ENCODE measurements at places on chromosomes 6 and 20. TPM values are rescaled to one million over a fixed set of nuclear protein-coding genes. Genes with fewer than 3 reads are reported as not detected.

Gene TCP11
- 0.83 TPM for total RNA-seq

Gene MRS2
- total RNA-seq = 25.9 TPM

Gene CLDN20
- total RNA-seq = not detected

Gene C6orf118
- not detected for total RNA-seq

Gene ADGB
- total RNA-seq = not detected

DNA sequence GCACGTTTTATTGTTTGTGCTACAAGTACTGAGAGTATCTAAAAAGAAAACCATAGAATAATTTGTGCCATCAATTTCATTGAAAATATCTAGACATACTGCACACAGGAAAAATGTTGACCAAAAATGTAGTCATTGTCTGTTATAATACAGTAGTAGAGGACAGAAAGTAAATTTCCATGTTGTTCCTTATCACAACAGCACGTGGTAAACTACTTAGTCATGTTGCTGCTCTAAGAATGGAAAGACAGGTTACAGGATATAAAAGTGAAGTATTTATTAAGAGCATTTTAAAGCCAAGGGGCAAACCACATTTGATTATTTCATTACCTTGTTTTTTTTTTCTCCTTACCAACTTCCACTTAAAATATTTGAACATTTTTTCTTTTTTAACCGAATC, 89.0 kb upstream of the CEP85L start:
- H3K27ac ChIP-seq = no peak overlapping the region
- no peak overlapping the region for H3K4me3 ChIP-seq
- H3K27me3 ChIP-seq = no peaks in the 10 kb centered on the region
- no peak for DNase-seq
- H3K36me3 ChIP-seq = no peaks in the 10 kb centered on the region

- H3K27me3 ChIP-seq = no peaks in the 10 kb centered on the region
- no peak overlapping the region for H3K27ac ChIP-seq
- no peak overlapping the region for H3K4me3 ChIP-seq
- DNase-seq = no peak
Observed at GRCh38 chr6:146813554-146813953, 214.8 kb downstream of the ADGB start.

GRCh38 chr6:125446011-125446410, 144.2 kb upstream of the HDDC2 start:
- no peak for DNase-seq
- H3K27ac ChIP-seq = no peak overlapping the region
- peaks cover 11% of the 10 kb centered on the region for H3K4me1 ChIP-seq

DNA sequence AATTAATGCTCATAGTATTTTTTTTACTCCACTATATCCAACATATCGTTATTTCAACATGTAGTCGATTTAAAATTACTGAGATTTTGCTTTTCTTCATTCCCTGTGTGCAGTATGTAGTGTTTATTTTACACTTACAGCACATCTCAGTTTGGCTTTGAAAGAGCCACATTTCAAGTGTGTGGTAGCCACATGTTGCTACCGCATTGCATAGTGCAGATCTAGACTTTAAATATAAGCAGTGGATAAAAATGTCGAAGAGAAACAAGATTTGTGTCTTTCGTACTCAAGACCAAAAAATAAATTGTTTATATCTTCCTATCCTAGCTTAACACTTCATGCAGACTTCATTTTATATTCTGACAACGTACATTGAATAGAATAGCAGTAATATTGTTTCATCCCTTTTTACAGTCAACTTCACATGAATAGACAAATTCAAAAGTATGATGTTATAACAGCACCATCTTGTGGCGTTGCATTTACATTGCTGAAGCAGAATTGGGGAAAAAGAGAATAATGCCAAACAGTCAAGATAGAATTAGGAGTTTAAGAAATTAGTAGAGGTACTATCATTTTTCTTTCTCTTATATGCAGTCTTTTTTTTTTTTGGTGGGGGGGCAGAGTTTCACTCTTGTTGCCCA, 29.9 kb downstream of the FBXO5 start:
- H3K4me3 ChIP-seq = no peak overlapping the region
- no peaks in the 10 kb centered on the region for H3K36me3 ChIP-seq
- no peaks in the 10 kb centered on the region for H3K27me3 ChIP-seq
- peaks cover 6% of the 10 kb centered on the region for H3K4me1 ChIP-seq

DNA sequence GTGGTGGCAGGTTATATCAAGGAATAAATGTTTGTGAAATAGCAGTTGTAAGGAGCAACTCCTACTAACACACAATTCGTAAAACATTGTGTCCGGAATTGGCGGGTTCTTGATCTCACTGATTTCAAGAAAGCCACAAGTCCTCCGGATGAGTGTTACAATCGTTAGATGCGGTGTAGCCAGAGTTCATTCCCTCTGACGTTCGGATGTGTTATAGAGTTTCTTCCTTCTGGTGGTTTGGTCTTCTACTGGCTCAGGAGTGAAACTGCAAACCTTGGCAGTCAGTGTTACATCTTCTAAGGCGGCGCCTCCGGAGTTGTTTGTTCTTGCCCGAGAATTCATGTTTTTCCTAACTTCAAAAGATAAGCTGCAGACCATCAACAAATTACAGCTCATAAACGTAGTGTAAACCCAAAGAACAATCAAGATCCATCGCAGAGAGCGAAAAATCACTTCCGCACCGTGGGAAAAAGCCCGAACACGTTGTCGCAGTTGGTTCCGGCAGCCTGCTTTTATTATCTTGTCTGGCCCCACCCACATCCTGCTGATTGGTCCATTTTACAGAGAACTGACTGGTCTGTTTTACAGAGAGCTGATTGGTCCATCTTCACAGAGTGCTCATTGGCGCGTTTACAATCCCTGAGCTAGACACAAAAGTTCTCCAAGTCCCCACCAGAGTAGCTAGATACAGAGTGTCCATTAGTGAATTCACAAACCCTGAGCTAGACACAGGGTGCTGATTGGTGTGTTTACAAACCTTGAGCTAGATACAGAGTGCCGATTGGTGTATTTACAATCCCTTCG, 58.2 kb downstream of the TRIM27 start:
- H3K27me3 ChIP-seq = no peaks in the 10 kb centered on the region
- H3K4me1 ChIP-seq = peaks cover 17% of the 10 kb centered on the region
- peak overlapping the region; percentile 85 for H3K27ac ChIP-seq
- H3K36me3 ChIP-seq = no peaks in the 10 kb centered on the region

DNA sequence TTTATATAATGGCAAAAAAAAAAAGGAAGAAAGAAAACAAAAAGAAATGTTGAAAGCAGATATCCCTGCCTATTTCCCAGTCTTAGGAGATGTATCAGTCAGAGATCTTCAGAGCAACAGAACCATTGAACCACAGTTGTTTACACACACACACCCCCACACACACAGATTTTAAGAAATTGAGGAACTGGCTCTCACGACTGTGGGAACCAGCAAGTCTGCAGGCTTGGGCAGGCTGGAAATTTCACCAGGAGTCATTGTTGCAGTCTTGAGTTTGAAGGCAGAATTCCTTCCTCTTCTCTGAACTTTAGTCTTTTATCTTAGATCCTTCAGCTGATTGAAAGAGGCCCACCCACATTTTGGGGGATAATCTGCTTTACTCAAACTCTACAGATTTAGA, 380.9 kb downstream of the CDKAL1 start:
- H3K27me3 ChIP-seq = no peaks in the 10 kb centered on the region
- H3K4me3 ChIP-seq = no peak overlapping the region
- H3K27ac ChIP-seq = no peak overlapping the region
- H3K36me3 ChIP-seq = no peaks in the 10 kb centered on the region
- H3K4me1 ChIP-seq = no peaks in the 10 kb centered on the region

- H3K4me1 ChIP-seq = peaks cover 5% of the 10 kb centered on the region
- no peak overlapping the region for H3K27ac ChIP-seq
- H3K36me3 ChIP-seq = peaks cover under 1% of the 10 kb centered on the region
- no peak for DNase-seq
Observed at GRCh38 chr20:4805663-4806449, 84.1 kb downstream of the PRND start.

DNA sequence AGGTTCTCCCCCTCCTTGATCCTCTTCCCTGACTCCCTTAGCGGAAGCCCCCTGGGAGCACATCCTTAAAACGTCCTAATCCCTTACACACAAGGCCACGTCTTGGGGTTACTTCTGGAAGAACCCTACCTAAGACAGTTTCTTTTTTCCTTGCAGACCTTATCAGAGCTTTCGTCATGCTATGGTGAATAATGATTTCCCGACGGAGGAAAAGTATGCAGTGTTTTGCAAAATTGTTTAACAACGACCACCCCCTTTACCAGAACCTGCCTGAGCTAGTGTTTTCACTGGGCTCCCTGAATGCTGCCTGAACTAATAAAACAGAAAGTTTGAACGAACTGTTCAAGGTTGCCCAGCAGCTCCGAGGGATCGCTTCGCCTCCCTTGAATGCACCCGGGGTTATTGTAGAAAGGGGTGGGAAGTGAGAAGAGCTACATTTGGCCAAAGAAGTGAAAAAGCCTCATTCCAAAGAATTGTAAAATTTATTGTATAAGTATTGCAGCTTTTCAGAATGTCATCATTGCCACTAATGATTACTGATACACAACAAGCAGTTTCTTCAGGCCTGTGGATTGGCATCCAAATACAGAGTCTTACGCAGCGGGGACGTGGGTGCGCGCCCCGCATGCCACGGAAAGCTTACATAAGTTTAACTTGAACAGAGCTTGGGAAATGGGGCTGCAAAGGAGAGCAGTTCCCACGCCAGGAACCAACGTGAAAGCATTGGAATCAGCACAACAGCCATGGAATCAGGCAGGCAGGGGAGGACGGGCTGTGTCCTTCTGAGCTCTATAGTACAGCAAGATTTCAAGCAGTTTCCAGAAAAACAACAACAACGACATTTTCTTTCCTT, 27.9 kb upstream of the ZBP1 start:
- no peaks in the 10 kb centered on the region for H3K27me3 ChIP-seq
- H3K4me1 ChIP-seq = no peaks in the 10 kb centered on the region
- no peak overlapping the region for H3K27ac ChIP-seq
- peaks cover 26% of the 10 kb centered on the region for H3K36me3 ChIP-seq
- no peak overlapping the region for H3K4me3 ChIP-seq

GRCh38 chr6:133809406-133809805, 79.5 kb upstream of the TCF21 start:
- H3K27me3 ChIP-seq = no peaks in the 10 kb centered on the region
- H3K27ac ChIP-seq = no peak overlapping the region
- DNase-seq = no peak
- H3K36me3 ChIP-seq = no peaks in the 10 kb centered on the region
- H3K4me1 ChIP-seq = no peaks in the 10 kb centered on the region

DNA sequence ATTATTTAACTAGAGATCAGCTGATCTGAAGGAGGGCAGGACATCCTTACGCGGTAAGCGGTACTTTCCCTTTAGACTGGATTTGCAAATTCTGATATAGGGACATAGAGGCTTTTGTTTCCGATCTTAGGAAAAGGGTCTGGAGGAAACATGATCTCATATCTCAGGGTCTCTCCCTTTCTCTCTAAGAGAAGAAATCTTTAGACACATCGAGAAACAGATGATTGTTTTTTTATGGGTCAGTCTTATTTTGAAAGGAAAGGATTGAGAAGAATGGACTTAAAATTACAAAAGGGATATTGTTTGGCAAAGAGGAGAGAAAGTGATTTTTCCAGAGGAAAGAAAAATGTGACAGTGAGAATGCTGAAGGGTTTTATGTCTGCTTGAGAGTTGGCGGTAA, 83.9 kb upstream of the OGFRL1 start:
- H3K4me1 ChIP-seq = no peaks in the 10 kb centered on the region
- H3K27ac ChIP-seq = no peak overlapping the region
- no peak overlapping the region for H3K4me3 ChIP-seq

DNA sequence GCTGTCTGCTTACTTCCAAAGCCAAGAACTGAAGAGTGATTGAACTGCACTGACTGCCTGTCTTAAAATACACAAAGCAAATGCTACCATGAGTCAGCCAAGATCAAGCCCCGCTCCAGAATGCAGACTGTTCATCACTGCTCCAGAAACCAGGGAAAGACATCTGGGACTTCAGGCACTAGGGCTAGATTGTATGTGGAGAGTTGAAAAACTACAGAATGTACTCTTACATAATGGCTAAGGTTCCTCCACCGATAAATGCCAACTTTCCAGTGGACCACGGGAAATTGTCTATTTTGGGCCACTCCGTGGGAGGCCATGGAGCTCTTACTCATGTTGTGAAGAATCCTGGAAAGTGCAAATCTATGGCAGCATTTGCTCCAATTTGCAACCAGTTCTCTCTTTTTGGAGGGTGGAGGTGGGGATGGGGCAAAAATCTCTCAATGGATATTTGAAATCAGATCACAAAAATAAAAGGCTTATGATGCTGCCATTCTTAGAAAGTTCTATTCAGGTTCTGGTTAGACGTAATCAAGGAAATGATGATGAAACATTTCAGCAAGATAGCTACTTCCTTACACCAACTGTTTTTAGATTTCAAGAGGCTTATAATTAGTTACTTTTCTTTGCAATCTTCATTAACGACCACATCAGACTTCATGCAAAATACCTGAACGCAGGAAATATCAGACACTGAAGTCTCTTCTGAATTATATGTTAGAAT, 11.8 kb upstream of the CAP2 start:
- H3K36me3 ChIP-seq = no peaks in the 10 kb centered on the region
- no peak overlapping the region for H3K4me3 ChIP-seq
- H3K4me1 ChIP-seq = peaks cover 14% of the 10 kb centered on the region
- H3K27ac ChIP-seq = peak overlapping the region; percentile 66
- no peaks in the 10 kb centered on the region for H3K27me3 ChIP-seq

DNA sequence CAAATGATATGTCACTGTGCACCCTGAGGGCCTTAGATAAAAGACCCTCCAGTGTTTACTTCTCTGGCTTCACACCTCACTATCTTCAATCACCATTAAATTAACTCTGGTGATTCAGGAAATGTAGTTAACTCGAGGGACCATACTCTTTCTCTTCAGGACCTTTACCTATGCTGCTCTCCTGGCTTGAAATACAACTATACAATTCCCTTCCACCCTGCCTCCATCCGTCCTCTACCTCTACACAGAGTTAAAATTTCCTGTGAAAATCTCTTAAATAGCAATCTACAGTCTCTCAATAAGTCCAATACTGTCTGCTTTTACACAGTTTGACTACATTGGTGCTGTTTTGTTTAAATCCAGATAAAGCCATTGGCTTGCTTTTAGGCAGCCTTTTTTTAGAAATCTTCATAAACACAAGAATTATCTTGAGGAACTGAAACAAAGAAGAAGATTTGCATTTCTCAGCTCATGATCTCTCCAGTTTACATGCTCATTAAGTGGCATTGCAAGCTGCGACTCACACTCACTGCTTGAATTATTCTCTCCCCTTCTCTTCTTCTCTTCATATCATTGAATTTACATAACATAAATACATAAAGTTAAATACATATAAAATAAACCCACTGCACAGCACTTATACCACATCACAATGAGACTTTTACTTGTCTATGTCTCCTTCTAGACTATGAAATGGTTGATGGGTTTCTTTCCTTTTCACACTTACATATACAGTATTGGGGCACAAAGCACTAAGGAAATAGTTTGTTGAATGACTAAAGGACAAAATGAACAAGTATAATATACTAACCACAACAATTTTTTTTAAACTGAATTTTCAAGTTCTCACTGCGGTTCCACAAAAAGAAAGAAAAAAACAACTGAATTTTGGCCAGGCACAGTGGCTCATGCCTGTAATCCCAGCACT, 239.0 kb upstream of the KCNQ5 start:
- H3K36me3 ChIP-seq = no peaks in the 10 kb centered on the region
- no peaks in the 10 kb centered on the region for H3K4me1 ChIP-seq
- H3K27ac ChIP-seq = no peak overlapping the region
- H3K4me3 ChIP-seq = no peak overlapping the region
- no peak for DNase-seq

GRCh38 chr6:144211160-144211559, 60.8 kb downstream of the STX11 start:
- H3K4me1 ChIP-seq = peaks cover 10% of the 10 kb centered on the region
- H3K27ac ChIP-seq = no peak overlapping the region
- H3K36me3 ChIP-seq = no peaks in the 10 kb centered on the region
- DNase-seq = no peak
- H3K4me3 ChIP-seq = no peak overlapping the region
